Cerebellar nuclear complex (tissue), 1 donor: ENCODE measurements at places on chromosomes 4 and X.

DNA sequence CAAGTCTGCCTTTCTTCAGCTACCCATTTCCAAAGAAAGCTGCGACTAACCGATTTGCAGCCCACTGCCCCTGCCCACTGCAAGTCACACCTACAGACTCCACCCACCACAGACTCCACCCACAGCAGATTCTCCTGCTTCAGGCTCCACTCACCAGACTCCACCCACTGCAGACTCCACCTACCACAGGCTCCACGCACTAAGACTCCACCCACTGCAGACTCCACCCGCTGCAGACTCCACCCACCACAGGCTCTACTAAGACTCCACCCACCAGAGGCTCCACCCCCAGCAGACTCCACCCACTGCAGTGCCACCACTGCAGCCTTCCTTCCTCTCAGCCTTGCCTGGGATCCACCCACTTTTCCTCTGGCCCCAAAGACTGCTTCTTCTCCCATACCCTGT, 41.3 kb downstream of the ABLIM2 start:
- DNase-seq = no peak

DNA sequence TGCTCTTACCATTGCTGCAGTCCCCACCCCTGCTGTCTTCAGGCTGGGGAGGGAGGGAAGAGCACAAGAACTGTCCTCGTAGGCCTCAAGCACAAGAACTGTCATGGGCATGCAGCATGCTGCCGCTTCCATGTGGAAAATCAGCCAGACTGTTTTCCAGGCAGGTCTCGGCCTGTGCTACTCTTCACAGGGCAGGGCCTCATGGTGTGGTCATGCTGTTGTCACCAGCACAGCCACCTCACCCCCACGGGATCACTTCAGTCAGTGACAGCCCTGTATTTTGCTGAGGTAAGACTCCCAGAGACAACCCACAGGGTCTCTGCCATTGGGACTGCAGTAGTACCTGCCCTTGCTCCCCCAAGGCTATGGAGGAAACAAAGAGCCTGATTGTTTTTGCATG, 205.3 kb downstream of the NAP1L3 start:
- no peak for DNase-seq

DNA sequence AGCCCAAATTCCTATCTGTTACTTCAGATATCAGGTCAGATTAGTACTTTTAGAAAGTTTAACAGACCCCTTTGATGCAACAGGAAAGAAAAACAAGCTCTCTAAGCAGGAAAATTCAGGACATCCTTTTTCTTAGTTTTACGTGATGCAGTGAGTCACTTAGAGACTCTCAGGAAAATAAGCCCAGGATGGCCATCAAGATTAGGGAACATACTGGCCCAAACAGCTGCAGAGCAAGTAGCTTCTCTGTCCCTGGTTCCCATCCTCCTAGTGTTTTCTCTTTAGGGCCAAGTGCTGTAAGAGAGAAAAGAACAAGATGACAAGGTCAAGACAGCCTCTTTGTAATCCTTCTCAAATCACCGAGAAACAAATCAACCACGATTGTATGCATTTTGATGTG, 219.1 kb downstream of the ZNF674 start:
- no peak for DNase-seq

- DNase-seq = no peak
These were observed 147.7 kb downstream of the CPEB2 start for GRCh38 chr4:15149839-15150592.

GRCh38 chr4:42150653-42151567, 1.5 kb downstream of the BEND4 start:
- DNase-seq = no peak

DNA sequence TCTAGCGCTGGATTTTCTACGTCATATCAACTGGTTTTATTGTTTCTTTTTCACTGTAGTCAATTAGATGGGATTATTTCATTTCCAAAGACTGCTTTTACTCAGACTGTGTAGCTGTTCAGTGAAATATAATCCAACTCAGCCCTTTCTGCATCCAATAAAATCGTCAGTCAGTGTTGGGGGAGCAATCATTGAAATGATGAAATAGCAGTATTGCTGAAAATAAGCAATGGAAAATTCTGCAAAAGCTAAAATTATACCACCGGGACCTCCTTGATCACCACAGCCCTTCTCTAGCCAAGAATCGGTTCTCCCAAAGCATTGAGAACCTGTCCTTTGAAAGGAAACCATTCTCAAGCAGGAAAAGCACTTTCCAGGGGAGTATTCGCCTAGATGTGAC, 243.1 kb upstream of the TENM3 start:
- DNase-seq = no peak

GRCh38 chr4:166092797-166093290, 219.8 kb downstream of the TLL1 start:
- DNase-seq = no peak

GRCh38 chr4:108877821-108878220, 115.0 kb upstream of the ETNPPL start:
- no peak for DNase-seq

GRCh38 chrX:11380187-11380844, 87.1 kb downstream of the AMELX start:
- DNase-seq = no peak

DNA sequence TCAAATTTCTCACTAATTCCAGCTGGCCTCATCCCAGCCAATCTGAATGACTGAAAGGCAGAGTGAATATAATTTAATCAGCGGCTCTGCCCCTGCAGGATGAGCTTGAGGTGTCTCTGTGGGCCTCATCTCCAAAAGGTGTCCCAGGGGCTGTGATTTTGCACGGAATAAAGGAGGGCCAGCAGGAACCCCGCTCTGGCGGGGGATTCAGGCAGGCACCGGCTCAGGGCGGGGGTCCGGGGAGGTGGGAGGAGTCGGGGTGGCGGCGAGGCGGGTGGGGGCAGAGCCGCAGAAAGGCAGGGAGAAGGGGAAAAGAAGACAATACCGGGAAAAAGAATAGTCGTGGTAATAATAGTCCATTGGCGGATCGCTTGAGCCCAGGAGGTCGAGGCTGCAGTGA, 16.0 kb upstream of the ERCC6L start:
- no peak for DNase-seq

DNA sequence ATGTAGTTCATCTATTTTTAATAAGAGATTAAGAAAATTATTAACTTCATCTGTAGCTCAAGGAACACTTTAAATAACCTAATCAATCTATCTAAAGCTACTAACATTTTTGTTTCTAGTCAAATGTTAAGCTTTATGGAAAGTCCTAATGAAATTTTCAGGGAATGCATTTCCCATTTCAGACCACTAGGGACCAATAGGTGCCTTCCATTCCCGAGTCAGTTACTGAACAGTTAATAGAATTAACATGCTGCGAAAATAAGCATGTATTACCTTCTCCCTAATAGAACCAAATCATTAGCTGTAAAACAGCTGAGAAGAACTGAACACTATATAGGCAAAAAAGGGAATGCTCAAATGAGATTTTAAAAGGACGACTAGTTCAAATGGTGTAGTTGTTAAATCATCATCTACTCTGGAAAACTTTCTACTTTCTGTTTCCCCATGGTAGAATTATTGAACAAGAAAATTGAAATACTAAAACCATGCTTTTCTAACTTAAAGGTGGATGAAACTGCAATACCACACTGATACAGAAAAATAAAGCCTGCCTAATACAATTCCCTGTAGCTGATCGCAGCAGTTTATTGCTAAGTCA, 22.5 kb downstream of the STX18 start:
- DNase-seq = no peak
